CD4-positive, CD25-positive, alpha-beta regulatory T cell (primary cell): ENCODE measurements at places on chromosomes 4 and X. TPM values are rescaled to one million over a fixed set of nuclear protein-coding genes. Genes with fewer than 3 reads are reported as not detected.

MAGEA11 gene
- not detected for total RNA-seq

PPAT gene
- 9.0 TPM for total RNA-seq

PDE6B gene
- 12.3 TPM for total RNA-seq

EGFL6 gene
- total RNA-seq = not detected

ATOH1 gene
- not detected for total RNA-seq

SPIN2B gene
- 11.3 TPM for total RNA-seq

SGMS2 gene
- not detected for total RNA-seq

OPHN1 gene
- 0.15 TPM for total RNA-seq

RPS6KA6 gene
- 0.05 TPM for total RNA-seq

CCKAR gene
- total RNA-seq = not detected

MAOA gene
- total RNA-seq = not detected

HSD17B13 gene
- total RNA-seq = 0.52 TPM

FGFBP2 gene
- 0.39 TPM for total RNA-seq

PAGE1 gene
- not detected for total RNA-seq

SCOC gene
- 9.5 TPM for total RNA-seq

VCX3B gene
- not detected for total RNA-seq

USP53 gene
- 17.3 TPM for total RNA-seq

SETD7 gene
- 50.8 TPM for total RNA-seq

POLN gene
- total RNA-seq = 4.9 TPM

CRMP1 gene
- not detected for total RNA-seq

RFC1 gene
- total RNA-seq = 87.1 TPM

IBSP gene
- total RNA-seq = not detected

TCP11X2 gene
- not detected for total RNA-seq

SLC6A14 gene
- total RNA-seq = not detected

SH3RF1 gene
- 0.69 TPM for total RNA-seq

FAM241A gene
- total RNA-seq = 3.9 TPM

BST1 gene
- total RNA-seq = 0.27 TPM

CLDN22 gene
- total RNA-seq = not detected

CD40LG gene
- 24.0 TPM for total RNA-seq

AFP gene
- not detected for total RNA-seq

PCYT1B gene
- total RNA-seq = 0.89 TPM

IGSF1 gene
- not detected for total RNA-seq

TMPRSS11D gene
- total RNA-seq = not detected

PCDH11X gene
- total RNA-seq = not detected

GRIA2 gene
- total RNA-seq = not detected

SPIN4 gene
- 0.81 TPM for total RNA-seq

FAM9C gene
- total RNA-seq = not detected

KLB gene
- total RNA-seq = not detected

CT45A2 gene
- not detected for total RNA-seq

MOB1B gene
- 17.7 TPM for total RNA-seq

OTOP1 gene
- not detected for total RNA-seq

FAM236B gene
- total RNA-seq = not detected

NPFFR2 gene
- not detected for total RNA-seq

ARX gene
- not detected for total RNA-seq

NLGN3 gene
- total RNA-seq = 4.4 TPM
